ENCODE measurements at places on chromosomes 11 and 22.

DNA sequence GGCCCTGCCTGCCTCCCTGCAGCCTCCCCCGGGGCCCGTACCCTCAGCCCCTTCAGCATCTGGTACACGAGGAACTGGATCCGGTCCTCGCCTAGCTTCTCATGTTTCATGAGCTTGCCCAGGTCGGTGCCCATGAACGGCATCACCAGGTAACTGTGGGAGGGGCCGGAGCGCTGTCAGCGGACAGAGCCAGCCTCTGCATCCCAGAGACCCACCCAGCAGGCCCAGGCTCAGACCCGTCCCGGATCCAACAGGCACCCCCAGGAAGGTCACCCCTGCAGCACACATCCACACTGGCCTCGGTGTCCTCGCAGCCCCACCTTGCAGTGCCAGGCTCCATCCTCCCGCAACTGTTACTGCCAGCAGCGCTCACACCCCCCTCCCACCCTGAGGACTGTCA, 4.4 kb downstream of the MAPK12 start:
- DNase-seq = no peak

GRCh38 chr11:46490666-46491065, 99.1 kb upstream of the CHRM4 start:
- DNase-seq = no peak

DNA sequence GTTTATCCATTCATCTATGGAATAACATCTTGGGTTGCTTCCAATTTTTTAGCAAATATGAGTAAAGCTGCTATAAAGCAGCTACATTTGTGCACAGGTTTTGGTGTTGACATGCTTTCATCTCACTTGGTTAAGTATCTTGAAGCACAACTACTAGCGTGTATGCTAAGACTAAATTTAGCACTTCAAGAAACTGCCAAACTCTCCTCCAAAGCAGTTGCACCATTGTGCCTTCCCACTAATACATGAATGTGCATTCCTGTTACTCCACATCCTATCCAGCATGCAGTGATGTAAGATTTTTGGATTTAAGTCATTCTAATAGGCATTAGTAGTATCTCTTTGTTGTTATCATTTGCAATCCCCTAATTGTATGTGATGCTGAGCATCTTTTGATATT, 230.7 kb downstream of the KCNA4 start:
- no peak for DNase-seq

GRCh38 chr11:68685656-68686380, 1.5 kb downstream of the GAL start:
- no peak for DNase-seq

DNA sequence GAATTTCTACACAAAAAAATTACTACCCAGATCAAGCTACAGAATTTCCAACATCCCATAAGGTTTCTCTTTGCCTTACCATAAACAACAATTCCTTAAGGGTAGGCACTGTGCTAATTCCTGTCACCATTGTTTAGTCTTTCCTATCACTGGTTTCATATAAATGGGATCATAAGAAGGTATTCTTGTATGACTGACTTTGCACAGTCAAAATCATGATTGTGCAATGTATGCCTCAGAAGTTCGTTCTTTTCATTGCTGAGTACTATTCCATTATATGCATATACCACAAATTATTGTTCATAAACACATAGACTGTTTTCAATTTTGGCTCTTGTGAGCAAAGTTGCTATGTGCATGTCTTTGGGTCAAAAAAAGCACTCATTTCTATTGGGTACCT, 611.6 kb upstream of the CADM1 start:
- no peak for DNase-seq

GRCh38 chr11:90134478-90135003, at the start of gene NAALAD2:
TSS of gene NAALAD2 (plus strand) at chr11:90134663. CDS start at chr11:90134759, 96 bp downstream.
- no peak for DNase-seq

DNA sequence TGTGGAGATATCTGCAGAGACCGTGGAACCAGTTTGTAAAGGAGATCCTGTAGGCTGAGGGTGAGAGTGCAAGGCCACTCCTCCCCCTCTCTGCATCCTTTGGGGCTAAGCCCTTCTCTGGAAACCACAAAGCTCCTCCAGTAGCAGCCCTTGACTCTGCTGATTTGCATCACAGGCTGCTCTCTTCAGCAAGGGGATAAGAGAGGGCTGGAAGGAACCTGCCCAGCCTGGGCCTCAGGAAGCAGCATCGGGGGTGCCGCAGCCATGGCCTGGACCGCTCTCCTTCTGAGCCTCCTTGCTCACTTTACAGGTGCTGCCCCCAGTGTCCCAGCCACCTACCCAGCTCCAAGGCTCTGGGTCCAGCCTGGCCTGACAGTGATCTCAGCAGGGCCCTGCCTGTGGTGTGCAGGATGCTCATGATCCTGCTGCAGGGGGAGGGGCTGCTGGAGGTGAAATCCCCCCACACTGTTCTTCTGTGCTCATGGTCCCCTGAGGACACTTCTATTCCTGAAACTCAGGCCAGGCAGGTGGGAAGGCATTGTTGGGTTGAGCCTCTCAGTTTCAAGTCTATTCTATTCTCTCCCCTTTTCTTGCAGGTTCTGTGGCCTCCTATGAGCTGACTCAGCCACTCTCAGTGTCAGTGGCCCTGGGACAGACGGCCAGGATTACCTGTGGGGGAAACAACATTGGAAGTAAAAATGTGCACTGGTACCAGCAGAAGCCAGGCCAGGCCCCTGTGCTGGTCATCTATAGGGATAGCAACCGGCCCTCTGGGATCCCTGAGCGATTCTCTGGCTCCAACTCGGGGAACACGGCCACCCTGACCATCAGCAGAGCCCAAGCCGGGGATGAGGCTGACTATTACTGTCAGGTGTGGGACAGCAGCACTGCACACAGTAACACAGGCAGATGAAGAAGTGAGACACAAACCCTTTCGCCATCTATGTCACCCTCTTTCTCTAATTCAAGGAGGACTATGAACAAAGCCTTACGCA, 68.5 kb upstream of the IGLL5 start:
- DNase-seq = no peak

DNA sequence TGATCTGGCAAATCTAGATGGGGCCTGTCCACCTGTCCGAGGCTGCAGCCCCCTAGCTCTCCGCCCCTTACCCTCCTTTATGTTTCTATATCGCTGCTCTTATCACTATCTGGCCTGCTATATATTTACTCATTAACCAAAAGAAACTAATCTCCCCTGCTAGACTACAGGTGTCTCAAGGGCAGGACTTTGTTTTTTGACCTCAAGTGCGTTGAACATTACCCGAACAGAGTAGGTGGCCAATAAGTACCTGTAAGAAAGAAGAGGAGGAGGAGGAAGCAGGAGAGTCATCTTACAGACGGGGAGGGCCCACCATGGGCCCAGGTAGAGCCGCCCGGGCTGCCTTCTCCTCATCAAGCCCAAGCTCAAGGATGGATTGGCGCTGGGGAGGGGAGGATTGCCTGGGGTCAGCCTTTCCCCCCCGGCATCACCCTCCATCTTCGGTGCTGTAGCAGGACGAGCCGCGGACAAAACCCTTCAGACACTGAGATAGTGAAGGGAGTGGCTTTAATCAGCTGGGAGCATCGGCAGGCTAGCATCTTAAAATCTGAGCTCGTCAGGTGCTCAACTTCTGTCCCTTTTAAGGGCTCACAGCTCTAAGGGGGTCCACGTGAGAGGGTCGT, 1.2 kb upstream of the P2RY6 start:
- DNase-seq = no peak

DNA sequence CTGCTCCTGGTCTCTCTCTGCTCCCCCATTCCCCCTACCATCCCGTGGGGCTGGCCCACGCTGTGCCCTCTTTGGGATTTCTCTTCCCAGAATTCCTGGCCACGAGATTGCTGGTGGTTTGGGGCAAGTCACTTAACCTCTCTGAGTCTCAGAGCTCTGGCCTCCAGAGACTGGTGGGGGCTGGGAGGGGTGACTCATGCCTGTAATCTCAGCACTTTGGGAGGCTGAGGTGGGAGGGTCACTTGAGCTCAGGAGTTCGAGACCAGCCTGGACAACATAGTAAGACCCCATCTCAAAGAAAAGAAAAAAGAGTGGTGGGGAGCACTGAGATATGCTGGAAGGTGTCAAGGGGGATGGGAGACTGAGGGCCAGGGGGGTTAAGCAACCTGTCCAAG, 18.3 kb downstream of the OTUB1 start:
- no peak for DNase-seq

DNA sequence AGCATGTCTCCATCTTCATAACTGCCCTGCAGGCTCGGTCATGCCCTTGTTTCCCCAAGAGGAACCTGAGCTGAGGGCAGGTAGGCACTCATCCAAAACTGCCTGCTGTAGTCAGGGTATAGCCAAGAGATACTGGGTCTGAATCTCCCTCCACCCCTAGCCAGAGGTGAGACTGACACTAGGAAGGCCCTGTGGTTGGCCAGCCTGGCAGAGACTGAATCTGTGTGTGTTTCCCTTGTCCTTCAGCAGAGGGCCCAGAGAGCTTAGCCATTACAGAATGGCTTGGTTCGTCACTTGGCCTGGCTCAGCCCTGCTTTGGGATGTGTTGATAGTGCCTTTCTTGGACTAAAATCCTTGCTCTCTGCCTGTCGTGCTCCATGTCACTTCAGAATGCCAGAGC, 79.3 kb upstream of the SUSD2 start:
- DNase-seq = no peak

- no peak for DNase-seq
Observed at GRCh38 chr22:43018615-43019014, 3.7 kb upstream of the PACSIN2 start.

DNA sequence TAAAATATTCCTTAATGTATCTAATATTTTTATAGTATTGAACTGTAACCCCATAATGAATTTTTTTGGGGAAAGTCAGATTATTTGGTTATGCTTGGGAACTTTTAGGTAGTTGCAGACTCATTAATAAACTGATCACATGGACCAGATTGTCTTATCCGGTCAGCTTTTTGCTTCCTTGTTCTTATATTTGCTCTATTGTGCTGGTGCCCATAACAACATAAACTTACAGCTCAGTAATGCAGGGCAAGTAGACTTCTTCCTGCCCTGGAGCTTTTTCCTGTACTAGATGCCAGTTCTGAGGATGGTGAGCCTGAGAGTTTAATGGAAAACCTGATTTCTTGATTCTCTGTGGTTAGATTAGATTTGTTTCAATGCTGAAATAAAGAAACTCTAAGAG, 53.2 kb downstream of the MTMR3 start:
- no peak for DNase-seq

- DNase-seq = no peak
Observed at GRCh38 chr22:45538281-45538680, 35.6 kb downstream of the FBLN1 start.

- no peak for DNase-seq
Observed at GRCh38 chr11:69152733-69153421, 2.9 kb upstream of the SMIM38 start.

GRCh38 chr11:96189351-96189750, 153.6 kb downstream of the MAML2 start:
- DNase-seq = no peak

DNA sequence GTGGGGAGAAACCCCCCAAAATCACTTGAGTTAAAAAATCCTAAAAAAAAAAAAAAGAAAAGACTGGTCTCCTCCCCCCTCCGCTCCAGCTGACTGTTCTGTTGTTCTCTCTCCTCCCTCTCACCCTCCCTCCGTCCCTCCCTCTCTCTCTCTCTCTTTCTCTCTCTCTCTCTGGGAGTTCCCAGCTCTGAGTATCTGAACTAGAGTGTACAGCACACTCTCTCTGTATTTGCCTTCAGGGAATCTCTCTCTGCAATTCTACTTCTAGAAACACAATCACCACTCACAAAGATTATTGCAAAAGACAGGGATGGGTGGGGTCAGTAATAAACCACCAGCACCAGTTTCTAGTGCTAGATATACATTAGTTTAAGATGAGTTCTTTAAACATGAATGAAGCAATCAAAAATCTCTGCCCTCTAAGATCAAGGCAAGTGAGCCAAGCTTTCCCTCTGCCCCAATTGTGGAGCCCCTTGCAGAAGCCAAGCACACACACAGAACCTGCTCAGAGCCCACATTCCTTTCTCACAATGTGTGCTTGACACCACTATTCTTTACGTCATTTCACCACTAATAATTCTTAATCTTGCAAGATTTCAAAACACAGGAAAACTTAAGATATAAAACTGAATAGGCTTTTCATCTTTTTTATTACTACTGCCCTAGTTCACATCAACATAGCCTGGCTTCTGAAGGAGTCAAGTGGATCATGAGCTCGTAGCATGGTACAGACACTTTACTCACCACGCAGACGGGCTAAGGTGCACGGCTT, 133.5 kb downstream of the RBFOX2 start:
- no peak for DNase-seq

- DNase-seq = no peak
Observed at GRCh38 chr11:61153593-61154095, 7.6 kb downstream of the VPS37C start.

GRCh38 chr22:40855979-40856512, 393 bp downstream of the ST13 start:
- no peak for DNase-seq

- no peak for DNase-seq
Observed at GRCh38 chr11:17894929-17895658, 117.8 kb downstream of the SERGEF start.

GRCh38 chr22:27099946-27100722, 442.7 kb downstream of the MIAT start:
- no peak for DNase-seq

- DNase-seq = no peak
Observed at GRCh38 chr11:78255919-78256318, 67.2 kb downstream of the USP35 start.

- DNase-seq = no peak
Observed at GRCh38 chr22:20090730-20091240, 10.7 kb downstream of the DGCR8 start.

DNA sequence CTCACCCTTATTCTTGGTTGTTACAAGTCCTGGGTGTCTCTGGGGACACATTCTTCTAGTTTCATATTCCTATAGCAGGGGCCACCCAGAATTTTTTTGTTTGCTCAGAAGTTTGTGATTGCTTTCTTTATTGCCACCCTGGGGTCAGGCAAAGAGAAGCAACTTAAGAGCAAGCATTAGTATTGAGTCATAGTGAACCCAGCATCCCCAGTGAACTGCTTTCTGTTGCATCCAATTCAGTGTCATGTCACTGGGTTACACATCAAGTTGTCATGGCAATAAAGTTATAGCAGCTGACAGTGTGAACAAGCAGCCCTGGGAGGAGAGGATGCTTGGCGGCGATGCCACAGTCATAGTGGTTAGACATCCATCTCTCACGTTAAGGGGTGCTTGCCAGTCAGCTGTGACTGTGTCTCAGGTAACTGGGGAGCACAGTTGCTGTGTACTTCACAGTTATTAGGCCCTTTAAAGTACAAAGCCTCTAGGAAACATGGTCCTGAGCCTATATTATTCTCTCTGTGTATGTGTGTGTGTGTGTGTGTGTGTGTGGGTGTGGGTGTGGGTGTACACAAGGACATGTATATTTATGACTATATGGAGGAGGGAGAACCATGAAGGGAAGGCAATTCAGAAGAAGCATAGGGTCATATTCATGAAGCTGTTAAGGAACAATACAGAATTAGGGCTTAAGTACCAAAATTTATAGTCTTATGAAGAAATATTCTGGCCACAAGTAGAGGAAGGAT, 52.5 kb downstream of the TRIM44 start:
- DNase-seq = no peak

All from epithelial cell of proximal tubule (primary cell).